ELF-1 (cell line): ENCODE measurements at places on chromosomes 6 and 20.

GRCh38 chr6:137794516-137795201 is 72.4 kb upstream of the TNFAIP3 start:
- DNase-seq: no peak

- peak; percentile 65 for DNase-seq
These were observed 538 bp downstream of the FERMT1 start for GRCh38 chr20:6122111-6122872.

GRCh38 chr6:114000069-114000468 is 29.1 kb upstream of the HDAC2 start:
- DNase-seq: no peak

DNA sequence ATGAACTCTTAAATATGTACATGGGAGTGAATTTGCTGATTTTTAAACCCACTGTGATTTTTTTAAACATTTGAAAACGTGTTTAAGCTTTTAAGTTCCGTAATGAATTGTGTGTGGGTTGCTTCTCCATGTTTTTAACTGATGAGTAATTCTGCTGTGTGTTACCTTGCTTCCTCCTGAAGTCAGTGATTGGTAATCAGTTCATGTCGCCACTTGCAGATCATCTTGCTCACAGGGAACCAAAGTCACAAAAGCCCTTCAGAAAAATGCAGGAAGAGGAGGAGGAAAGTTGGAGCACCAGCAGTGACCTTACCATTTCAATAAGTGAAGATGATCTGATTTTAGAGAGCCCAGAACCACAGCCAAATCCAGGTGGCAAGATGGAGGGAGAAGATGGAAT is 36.7 kb downstream of the KIZ start:
- no peak for DNase-seq

DNA sequence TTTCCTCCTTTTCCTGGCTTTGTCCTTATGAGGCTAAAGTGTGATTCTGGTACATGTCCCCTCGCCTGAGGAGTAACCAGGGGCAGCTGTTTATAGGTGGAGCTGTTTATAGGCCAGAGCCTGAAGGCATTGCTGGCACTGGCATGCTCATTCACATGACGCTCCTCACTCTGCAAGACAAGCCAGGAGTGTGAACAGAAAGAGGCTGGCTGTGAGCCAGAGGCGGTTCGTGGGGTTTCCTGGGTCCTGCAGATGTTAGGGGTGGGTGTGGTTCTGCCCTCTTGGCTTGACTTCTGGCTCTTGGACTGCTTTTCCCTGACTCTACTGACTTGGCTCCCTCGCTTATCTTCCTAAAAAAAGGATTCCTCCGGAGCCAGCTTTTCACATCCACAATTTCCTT is 12.8 kb upstream of the MDFI start:
- peak; percentile 77 for DNase-seq

GRCh38 chr6:103893141-103893581 is 966.6 kb downstream of the HACE1 start:
- DNase-seq: no peak

DNA sequence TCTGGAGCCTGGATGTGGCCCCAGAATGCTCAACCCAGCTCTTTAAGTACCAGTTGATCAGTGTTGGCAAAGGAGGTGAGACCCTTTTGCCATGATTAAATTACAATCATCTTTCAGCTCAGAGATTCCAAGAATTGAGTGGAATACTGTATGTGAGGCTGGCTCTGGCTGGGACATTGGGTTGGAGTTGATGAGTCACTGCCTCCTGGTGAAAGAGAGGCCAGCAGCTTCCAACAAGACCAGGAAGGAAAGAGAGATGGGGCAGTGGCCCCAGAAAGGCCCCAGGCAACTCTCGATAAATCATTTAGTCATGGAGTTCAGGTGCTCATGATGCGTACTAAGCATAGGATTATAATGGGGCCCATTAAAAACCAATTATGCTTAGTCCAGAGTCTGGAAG is 2.1 kb downstream of the TGM6 start:
- no peak for DNase-seq

DNA sequence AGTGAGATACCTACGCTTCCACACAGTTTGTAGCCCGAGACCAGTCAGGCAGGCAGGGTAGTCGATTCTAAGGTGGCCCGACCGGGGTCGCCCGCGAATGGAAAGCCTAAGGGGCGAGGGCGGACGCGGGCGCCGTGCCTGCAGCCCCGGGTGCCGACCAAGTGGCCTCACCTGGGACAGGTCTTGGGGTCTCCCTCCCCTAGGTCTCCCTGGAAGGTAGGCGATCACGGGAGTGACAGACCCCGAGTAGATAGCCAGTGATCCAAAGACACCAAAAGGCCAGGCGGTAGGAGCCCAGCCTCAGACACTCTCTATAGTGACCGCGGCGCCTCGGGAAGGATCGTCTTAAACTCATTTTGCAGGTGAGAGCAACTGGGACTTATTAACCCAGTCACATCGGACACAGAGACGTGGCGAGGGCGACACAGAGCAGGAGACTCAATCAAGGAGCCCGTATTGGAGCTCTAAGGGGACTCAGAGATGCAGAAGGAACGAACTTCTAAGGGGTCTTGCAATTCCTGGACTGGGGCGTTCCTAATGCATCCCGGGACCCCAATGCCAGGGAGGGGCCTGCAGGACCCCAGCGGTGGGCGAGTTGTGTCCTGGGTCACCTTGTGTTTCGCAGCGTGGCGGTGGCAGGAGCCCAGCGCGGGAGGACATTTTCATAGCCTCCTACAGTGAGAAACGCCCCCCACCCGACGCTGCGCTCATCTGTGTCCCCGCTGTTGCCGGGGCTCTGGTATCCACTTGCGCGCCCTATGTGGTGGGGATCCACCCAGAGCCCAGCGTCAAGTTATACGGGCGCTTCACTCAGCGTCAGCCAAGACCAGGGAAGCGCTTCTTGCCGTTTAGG is 2.1 kb upstream of the VSX1 start:
- peak; percentile 32 for DNase-seq

GRCh38 chr6:73738367-73739028 is 42.5 kb downstream of the CD109 start:
- DNase-seq: no peak

DNA sequence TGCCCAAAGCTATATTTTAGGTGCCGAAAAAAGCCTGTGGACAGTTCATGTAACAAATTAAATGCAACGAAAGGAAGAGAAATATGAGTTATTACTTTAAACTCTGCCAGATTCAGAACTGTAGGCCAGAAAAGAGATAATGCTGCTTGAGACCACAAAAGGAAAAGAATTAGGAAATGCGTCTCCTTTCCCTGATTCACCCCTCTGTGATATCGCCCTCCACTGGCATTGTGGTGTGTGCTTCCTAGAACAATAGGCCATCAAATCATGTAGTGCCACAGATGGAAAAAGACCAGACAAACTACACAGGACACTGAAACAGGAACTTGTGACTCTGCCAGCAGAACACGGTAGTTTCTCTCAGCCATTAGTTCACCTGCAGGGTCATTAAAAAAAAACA is 14.7 kb upstream of the LAMA4 start:
- DNase-seq: no peak

DNA sequence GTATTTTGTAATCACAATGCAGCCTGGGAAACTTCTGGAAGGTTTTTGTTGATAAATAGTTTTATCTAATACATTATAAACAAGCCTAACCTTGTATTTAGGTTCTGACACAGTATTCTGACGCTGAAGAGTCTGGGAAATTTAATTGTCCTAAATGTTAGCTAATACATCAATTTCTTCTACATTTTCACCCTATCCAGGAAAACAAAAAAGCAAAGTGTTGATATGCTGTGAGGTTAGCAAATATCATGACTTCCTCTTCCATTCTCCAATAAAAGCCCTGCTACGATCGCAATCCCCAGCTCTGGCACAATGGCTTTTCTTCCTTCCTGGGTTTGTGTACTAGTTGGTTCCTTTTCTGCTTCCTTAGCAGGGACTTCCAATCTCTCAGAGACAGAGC is at the start of gene C6orf58:
C6orf58 (plus strand) TSS at position 301 of the 400 bp plus-strand sequence; CDS start at position 313, 12 bp downstream.
- DNase-seq: no peak

DNA sequence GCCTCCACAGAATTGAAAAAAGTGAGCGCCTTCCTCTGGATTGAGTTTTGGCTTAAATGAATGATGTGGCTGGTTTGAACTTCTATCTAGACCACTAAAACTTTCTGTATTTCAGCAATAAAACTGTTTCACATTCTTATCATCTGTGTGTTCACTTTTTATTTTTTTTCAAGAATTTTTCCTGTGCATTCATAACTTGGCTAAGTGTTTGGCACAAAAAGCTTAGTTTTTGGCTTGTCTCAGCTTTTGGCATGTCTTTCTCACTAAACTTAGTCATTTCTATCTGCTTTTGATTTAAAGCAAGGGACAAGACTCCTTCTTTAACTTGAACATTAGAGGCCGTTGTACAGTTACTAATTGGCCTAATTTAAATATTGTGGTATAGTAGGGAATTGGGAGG is 1015.1 kb downstream of the EPHA7 start:
- no peak for DNase-seq

GRCh38 chr6:165081944-165082532 is 227.4 kb downstream of the C6orf118 start:
- no peak for DNase-seq

DNA sequence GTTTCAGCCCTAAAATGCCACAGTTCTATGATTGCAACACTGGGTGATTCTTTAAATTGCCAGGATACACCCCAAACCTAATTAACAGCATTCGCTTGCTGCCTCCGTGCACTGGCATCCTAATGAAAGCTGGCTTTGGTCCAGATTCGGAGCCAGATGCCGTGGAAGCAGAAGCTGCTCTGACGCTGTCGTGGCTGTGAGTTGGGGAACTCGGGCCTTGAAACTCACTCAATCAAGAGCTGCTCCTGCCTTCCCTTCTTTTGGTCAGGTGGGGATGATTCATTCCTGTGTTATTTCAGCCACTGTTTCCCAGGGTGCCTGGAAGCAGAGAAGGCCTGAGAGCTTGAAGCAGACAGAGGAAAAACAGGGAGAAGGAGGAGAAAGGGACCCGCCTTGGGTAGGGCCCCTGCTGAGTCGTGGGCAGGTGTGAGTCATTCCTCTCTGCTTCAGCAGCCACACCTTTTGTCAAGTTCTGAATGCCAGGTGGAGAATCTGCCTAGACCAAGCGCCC is 36.2 kb upstream of the DSP start:
- peak; percentile 96 for DNase-seq

DNA sequence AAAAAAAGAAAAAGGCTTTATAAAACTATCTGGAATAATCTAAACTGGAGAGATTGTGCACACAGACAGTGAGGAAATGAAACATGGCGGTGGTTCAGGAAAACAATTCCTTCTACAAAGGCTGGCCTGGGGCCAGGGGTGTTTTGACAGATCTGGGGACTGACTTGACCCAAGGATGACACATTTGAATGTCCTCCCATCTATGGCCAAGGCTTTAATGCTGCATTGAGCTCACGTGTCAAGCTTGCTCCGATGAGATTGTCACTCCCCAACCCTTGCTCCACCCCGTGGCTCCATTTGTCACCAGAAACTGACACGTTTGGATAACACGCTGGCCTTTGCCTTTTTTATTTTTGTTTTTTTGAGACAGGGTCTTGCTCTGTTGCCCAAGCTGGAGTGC is 156.1 kb downstream of the ZFP64 start:
- no peak for DNase-seq

DNA sequence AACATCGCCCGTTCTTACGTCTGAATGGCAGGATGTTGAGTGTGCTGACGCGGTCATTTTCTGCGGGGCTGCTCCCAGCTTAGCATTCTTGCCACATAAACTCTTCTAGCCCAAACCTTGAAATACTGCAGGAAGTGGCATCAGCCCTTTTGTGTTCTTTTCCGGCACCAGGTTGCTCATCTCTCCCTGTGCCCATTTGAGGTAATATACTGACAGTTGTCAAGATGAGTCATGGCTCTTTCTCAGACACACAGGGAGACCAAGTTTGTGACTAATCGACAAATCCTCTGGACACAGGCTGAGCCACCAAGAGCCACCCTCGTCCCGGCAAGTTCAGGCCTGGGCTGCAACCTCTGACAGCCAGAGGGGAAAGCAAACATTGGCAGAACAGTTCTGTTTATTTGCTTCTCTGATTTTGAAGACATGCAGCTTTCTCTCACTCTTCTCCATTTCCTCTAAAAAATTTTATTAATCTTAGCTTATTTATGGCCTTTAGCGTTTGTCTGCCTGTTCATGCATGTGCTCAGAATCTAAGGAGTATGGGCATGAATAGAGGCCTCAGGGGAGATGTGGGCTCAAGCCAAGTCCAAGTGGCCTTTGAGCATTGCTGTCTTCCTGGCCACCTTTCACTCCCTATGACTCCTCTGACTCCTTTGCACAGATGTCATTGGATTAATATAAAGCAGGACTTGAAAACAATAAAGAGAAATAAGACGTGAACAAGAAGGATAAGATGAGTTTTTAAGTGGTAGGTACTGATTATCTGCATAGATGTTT is 328.2 kb upstream of the JAG1 start:
- no peak for DNase-seq

DNA sequence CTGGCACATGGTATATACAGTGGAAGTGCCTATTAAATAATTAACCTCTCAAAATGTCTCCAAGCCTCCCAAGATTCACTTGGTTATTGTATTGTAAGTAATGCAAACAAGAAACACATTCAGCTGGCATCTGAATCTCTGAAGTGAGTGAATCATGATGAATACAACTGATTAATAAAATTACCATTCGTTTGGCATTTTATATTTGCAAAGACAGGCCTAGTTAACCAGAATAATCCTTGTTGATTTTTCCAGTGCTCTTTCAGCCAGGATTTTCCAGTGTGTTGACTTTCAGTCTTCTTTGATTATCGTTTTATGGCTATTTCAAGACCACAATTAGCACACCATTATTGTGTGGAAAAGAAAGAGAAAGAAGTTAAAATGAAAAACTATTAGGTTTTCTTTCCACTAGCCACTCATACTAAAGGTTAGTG is 20.3 kb downstream of the SLC22A2 start:
- no peak for DNase-seq

GRCh38 chr6:12577124-12577850 is 139.3 kb upstream of the PHACTR1 start:
- DNase-seq: peak; percentile 94

GRCh38 chr6:14036911-14037310 is 80.7 kb upstream of the CD83 start:
- DNase-seq: no peak

DNA sequence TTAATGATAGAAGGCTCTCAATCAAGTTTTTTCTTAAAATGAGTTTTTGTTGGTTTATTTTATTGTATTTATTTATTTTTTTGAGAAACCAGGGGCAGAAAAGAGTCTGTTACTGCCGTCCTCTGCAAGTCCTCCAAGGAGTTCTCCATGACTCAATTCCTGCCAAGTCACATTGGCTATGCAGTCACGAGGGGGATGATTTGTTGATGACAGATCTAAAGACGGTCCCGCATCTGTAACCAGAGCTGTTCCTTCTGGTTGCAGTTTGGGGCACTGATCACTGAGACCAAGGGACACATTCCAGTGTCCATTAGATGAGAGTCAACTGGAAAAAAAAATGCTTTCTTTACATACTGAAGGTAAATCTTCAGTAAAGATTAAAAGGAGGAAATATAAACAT is 13.9 kb upstream of the TSHZ2 start:
- no peak for DNase-seq
